B cell (primary cell): ENCODE measurements at places on chromosomes 6 and 20. TPM values are rescaled to one million over a fixed set of nuclear protein-coding genes. Genes with fewer than 3 reads are reported as not detected.

The SMOC2 gene
- polyA plus RNA-seq: 0.06 TPM in 1 of 2 replicates, not detected in the other

The TBX18 gene
- not detected in 2 replicates for polyA plus RNA-seq

The KIF16B gene
- 4.5 and 4.8 TPM in 2 replicates for polyA plus RNA-seq

The ZNF391 gene
- polyA plus RNA-seq: 1.3 and 1.4 TPM in 2 replicates

The LHFPL5 gene
- not detected in 2 replicates for polyA plus RNA-seq

The RGS17 gene
- not detected in 2 replicates for polyA plus RNA-seq

The DAAM2 gene
- not detected in 2 replicates for polyA plus RNA-seq

The TEAD3 gene
- not detected in 2 replicates for polyA plus RNA-seq

The DLK2 gene
- polyA plus RNA-seq: 0.20 and 0.34 TPM in 2 replicates

The SOX12 gene
- polyA plus RNA-seq: 4.6 and 5.3 TPM in 2 replicates

The LAMP5 gene
- polyA plus RNA-seq: 0.59 and 1.3 TPM in 2 replicates
